NCI-H1105 (cell line): ENCODE measurements at places on chromosomes 13 and 19.

DNA sequence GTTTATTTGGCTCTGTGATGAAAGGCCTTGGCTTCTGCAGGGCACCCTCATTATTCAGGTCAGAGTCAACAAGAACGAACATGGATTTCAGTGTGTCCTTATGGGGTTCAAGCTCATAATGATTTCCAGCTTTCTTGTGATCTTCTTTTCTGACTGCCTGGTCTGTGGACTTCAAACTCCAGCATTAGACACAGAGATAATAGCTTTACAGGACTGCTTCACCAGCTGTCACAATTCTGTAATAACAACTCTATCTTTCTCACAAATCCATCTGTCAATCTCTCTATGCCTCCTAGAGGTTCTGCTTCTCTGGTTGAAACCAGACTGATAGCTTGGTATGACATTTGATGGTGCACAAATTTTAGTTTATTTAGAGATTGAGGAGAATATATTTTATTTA lies 13.1 kb upstream of the SLITRK6 start:
- no peak for DNase-seq

DNA sequence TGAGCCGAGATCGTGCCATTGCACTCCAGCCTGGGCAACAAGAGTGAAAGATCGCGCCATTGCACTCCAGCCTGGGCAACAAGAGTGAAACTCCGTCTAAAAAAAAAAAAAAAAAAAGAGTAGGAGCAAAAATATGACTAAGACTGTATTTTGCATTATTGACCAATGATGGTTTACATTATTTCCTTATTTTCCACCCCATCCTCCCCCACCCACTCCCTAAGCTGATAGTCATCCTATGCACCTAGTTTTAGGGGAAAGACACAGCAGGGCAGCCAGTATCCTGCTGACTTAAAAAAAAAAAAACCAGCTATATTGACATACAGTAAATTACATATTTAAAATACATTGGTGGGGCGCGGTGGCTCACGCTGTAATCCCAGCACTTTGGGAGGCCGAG lies 25.1 kb downstream of the VAV1 start:
- no peak for DNase-seq

- no peak for DNase-seq
Measured at GRCh38 chr19:12098040-12098439, 33.5 kb downstream of the ZNF844 start.

DNA sequence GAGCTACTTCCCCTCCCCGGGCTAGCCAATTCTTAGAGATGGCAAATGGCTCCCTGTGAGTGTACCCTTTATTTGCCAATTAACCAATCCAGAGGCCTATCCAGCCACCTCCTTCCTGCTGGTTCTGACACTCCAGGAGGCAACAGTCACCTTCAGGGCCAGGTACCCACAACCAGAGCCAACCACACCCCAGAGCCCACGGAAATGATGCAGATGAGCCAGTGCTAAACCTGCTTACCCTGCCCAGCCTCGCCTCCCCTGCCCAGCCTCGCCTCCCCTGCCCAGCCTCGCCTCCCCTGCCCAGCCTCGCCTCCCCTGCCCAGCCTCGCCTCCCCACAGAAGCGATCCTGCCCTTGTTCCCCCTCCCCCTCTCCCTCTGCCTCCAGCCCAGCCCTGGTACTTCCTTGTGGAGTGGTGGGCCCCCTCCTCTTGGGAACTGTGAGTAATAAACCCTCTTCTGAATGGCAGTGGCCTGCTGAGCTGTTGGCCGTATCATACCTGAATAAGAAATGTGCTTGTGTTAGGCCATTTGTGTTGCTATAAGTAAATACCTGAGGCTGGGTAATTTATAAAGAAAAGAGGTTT lies 173.8 kb upstream of the RNF113B start:
- no peak for DNase-seq

GRCh38 chr19:51688671-51689571 lies 4.2 kb upstream of the SPACA6 start:
- DNase-seq, result peak; percentile 76

GRCh38 chr19:28730791-28731512 lies 482.0 kb downstream of the UQCRFS1 start:
- no peak for DNase-seq

GRCh38 chr13:60990032-60990733 lies 425.5 kb downstream of the PCDH20 start:
- DNase-seq, result no peak

DNA sequence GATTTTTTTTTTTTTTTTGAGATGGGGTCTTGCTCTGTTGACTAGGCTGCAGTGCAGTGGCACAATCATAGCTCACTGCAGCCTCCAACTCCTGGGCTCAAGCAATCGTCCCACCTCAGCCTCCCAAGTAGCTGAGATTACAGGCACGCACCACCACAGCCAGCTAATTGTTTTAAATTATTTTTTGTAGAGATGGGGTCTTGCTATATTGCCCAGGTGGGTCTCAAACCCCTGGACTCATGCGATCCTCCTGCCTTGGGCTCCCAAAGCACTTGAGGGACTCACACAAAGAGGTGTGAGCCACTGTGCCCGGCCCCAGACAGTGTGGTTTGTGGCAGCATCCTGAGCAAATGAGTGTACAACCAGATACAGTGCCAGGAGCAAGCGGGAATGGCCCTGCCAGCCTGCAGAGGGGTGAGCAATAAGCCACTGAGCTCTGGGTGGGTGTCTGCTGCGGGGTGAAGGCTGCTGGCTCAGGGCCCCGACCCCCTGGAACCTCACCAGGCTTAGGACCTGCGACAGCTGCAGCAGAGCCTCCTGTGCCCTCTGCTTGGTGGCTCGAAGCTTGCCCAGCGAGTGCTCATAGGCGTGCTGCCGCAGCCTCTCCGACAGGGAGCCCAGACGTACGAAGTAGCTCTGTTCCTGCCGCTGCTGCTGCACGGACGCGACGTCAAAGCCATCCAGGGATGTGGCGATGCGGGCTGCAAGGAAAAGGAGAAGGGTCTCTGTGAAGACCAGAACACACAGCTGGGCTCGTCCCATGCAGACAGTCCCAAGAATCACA lies 15.9 kb upstream of the TICAM1 start:
- no peak for DNase-seq

DNA sequence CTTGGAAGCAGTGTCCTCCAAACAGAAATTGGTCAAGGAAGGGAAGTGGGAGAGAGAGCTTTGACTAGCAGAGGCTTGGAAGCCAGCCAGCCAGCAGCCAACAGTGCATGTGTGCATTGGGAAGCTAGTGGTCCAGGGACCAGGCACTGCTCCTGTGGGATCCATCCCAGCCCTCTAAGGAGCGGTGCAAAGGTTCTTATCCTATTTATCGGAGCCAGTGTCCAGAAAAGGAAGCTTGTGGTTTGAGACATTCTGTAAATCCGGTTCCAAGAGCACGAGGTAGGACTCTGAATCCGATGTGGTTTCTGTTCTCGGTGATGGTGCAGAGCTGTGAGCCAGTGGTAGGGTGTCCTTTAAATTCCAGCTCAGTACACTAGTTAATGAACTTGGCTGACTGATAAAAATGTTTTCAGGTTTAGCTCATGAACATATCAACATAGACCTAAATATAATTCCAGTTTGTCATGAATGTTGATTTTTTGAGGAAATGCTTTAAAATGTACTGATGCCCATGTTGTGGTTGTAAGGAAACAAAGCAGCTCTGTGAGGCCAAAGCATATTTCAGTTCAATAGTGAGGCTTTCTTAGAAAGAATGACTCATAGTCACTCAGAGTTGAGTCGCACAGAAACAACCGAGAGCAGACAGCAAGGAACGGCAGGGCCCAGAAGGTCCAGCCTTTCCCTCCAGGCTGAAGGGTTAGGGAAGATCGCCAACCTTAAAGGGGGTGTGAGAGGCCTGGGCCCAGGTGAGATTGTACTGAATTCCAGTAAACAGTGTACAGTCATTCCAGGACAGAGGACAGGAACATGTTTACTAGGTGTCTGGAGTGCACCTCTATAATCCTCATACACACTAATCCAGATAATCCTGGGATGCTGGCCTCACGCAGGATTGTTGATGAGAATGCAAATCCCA lies 21.5 kb upstream of the GARRE1 start:
- DNase-seq, result no peak

DNA sequence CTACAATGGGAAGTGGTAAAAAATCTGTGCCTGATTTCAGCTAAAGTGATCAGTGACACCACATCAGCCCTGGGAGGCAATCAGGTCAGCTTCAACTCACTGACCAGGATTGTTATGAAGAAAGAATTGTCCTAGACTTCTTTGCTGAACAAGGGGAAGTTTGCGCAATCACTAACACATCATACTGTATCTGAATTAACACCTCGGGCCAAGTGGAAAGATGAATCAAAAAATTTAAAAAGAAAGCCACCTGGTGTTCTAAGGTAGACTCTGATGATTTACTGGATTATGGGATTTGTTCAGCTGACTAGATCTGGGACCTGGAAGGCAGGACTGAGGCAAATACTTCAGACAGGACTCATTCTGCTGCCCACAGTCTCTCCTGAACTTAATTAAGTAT lies 161.8 kb downstream of the DIAPH3 start:
- no peak for DNase-seq

DNA sequence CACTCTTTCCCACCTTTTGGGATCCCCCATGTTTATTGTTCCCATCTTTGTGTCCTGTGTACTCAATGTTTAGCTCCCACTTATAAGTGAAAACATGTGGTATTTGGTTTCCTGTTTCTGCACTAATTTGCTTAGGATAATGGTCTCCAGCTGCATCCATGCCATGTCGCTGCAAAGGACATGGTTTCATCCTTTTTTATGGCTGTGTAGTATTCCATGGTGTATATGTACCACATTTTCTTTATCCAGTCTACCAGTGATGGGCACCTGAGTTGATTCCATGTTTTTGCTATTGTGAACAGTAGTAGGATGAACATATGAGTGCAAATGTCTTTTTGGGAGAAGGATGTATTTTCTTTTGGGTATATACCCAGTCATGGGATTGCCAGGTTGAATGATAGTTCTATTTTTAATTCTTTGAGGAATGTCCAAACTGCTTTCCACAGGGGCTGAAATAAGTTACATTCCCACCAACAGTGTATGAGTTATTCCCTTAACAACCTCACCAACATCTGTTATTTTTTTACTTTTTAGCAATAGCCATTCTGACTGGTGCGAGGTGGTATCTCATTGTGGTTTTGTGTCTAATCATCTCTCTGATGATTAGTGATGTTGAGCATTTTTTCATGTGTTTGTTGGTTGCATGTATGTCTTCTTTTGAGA lies 55.7 kb upstream of the MEDAG start:
- no peak for DNase-seq

DNA sequence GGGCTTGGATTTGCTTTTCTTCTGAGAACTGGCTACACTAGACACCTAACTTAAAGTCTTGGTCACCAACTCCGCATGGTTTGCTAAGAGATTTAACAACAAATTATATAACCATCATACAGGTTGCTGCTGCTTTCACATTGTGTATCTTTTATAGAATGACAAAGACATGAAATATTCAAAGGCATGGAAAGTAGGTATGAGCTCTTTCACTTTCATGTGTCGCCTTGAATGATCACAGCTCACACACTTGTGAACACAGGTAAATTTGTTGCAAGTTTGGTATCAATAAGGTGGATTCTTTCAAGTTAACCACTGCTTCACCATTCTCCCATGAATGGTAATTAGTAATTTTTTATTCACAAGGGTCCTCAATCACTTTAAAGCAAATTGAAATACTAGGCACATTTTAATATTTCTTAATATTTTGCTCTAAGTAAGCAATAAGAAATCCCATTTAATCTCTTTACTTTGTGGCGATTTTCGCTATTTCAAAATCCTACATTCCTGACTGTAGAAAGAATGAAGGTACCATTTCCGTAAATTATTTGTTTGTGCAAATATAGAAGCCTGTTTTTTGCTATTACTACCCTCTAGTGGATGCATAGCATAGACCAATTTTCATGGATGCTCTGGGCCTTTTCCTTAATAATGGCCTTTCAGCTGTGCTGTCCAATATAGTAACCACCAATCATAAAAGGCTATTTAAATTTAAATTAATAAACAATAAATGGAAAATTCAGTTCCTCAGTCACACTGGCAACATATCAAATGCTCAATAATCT lies 45.5 kb upstream of the FREM2 start:
- DNase-seq, result no peak

DNA sequence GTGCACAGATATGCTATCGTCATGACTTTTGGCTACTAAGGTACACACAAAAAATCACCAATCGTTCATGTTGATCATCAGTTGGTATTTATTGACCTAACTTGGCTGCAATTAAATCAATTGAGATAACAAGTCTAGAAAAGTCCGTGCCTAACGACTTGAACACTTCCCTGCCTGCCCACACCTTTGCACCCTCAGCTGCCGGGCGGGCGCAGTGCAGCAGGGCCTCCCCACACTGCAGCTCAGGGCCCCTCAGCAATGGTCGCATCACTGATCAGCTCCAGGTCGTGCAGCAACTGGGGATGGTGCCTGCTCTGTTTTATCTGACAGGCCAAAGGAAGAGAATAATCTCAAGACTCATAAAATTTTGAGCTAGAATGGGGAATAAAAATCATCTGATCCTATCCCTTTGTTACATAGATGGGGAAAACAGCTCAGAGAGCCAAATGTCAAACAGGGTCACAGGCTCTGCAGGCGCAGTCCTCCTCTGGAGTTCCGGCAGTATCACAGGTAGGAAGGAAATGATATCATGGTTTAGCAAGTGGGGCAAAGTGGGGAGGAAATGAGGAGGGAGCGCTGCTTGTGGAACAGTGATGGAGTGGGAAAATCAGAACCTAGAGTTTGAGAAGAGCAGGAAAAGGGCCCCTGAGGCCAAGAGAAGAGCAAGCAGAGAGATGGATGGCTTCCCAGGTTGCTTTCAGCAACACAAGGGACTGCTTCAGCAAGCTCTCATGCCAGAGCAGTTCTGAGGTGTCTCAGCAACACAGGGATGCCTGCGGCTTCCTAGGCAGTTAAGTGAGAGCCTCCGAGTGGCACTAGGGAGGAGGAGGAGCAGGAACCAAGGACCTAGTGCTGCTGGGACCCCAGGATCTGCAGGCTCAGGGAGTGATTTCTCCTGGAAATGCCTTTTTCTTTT lies 57.5 kb downstream of the SLC7A1 start:
- DNase-seq, result no peak

- DNase-seq, result no peak
Measured at GRCh38 chr19:4086411-4086867, 19.7 kb upstream of the ZBTB7A start.

GRCh38 chr19:8069096-8069973 lies 16.8 kb downstream of the CCL25 start:
- DNase-seq, result no peak
